ENCODE measurements at places on chromosomes 3 and 15.

DNA sequence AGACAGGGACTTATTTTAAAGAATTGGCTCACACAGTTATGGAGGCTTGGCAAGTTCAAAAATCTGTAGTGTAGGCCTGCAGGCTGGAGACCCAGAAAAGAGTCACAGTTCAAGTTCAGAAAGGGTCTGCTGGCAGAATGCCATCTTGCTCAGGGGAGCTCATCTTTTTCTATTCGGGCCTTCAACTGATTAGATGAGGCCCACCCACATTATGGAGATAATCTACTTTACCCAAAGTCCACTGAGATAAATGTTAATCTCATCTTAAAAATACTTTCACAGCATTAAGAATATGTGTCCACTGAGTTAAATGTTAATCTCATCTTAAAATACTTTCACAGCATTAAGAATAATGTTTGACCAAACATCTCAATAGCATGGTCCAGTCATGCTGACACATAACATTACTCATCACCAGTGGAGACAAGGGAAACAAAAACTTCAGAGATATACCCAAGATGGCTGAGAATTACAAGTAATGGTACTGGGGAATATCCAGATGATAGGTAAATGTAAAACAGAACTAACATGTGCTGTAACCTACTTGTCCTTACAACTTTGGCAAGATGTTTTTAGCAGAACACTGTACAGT lies 74.3 kb upstream of the STAC start:
- DNase-seq, result no peak

DNA sequence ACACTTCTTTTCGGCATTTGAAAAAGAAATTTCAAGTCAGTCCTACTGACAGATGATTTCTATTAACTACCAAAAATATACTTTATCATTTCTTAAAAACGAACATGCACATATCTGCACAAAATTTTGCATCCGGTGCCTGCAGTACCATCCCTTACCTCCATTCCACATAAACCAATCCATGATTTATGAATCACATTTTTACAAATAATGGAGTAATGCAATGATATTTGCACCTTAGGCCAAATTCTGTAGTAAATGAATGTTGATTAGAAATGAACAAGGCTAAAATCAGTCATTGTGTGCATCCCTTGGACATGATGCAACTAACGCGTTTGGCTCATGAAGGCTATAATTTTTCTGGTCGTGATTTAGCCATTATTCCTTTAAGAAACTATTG lies 46.5 kb downstream of the ROBO2 start:
- DNase-seq, result no peak

DNA sequence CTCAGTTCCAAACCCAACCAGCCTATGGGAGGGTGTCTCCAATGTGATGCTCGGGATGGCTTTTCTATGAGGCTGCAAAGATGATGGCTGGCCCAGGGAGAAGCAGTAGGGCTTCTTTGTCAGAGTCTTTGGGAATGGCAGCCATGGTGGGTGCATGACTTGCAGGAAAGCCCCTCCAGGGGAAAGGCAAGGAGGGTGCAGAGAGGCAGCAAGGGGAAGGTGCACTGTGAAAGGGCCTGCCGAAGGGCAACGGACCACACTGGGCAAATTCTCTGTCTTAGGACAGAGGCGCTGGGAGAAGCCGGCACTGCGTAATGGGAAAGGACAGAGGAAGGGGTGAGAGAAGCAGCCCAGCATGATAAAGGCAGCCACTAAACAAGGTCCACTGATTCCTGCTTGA lies 302.8 kb upstream of the LYSMD4 start:
- no peak for DNase-seq

- DNase-seq, result no peak
Measured at GRCh38 chr3:159038405-159038804, 236.6 kb downstream of the MFSD1 start.

DNA sequence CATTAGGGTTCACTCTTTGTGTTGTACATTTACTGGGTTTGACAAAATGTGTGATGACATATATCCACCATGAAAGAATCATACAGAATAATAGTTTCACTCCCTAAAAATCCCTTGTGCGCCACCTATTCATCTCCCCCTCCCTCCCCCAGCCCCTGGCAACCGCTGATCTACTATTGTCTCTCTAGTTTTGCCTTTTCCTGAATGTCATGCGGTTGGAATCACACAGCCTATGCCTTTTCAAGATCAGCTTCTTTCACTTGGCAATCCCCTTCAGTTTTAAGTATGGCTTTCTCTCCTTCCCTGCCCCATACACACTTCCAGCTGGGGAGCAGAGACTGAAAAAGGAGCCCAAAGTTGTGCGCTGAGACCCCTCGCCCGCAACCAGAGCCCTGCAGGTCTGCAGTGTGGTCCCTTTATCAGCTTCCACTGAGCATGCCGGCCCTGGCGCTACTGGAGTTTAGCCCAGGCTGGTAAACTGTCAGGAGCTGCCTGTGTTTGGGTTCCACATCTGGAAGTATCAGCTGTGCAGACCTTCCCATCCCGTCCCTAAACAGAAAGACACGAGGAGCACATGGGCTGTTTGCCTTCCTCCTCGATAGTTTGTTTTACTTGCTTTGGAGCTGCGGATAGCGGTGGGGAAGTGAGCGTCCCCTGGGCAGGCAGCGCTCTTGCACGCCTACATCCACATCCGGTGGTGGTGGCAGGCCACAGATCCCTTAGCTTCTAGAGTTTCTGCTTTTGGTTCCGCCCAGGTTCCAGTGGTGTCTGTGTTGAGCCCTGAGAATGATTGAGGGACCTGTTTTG lies 12.3 kb downstream of the BOC start:
- peak; percentile 3 for DNase-seq

DNA sequence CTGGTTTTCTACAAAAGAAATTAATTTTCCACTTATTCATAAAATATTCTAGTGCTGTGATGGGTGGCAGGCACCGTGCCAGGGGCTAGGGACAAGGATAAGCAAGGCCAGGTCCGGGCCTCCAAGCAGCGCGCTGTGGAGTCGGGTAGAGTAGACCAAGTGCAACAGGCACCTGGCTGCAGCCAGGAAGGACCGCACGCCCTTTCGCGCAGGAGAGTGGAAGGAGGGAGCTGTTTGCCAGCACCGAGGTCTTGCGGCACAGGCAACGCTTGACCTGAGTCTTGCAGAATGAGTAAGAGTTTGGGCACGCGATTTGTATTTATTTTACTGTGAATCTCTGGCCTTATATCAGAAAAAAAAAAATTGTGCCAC lies at the start of gene CASR:
CASR (plus strand) TSS at position 148 of the 372 bp plus-strand sequence. CDS start 70,522 bp downstream, outside the sequence.
- DNase-seq, result no peak

- peak; percentile 42 for DNase-seq
Measured at GRCh38 chr3:49813497-49814174, at the start of gene UBA7. Gene UBA7 (minus strand): TSS chr3:49813953. CDS start chr3:49813787, 166 bp downstream.

GRCh38 chr15:31606194-31606669 lies 279.6 kb downstream of the KLF13 start:
- DNase-seq, result no peak

- no peak for DNase-seq
Measured at GRCh38 chr3:1348547-1348946, 255.7 kb downstream of the CNTN6 start.

GRCh38 chr15:47773143-47773542 lies 55.8 kb downstream of the SEMA6D start:
- DNase-seq, result no peak

GRCh38 chr3:149421764-149422163 lies 44.3 kb upstream of the TM4SF1 start:
- DNase-seq, result no peak

GRCh38 chr3:70310809-70311208 lies 1.6 kb downstream of the MDFIC2 start:
- no peak for DNase-seq

Measured in CD4-positive, alpha-beta T cell treated with Interferon gamma for 1 hour (primary cell).